Stimulated activated CD8-positive, alpha-beta memory T cell treated with anti-CD3 and anti-CD28 coated beads, Interleukin-7, amount 100 ng/mL, for 1 hour (primary cell): ENCODE measurements at places on chromosomes 7 and 10.

GRCh38 chr7:123747620-123748141, 1.1 kb downstream of the WASL start:
- no peak for DNase-seq

- DNase-seq: no peak
These were observed 103.1 kb downstream of the SLC25A13 start for GRCh38 chr7:96218664-96219243.

GRCh38 chr10:133467286-133467911, 13.7 kb downstream of the SCART1 start:
- DNase-seq: no peak

DNA sequence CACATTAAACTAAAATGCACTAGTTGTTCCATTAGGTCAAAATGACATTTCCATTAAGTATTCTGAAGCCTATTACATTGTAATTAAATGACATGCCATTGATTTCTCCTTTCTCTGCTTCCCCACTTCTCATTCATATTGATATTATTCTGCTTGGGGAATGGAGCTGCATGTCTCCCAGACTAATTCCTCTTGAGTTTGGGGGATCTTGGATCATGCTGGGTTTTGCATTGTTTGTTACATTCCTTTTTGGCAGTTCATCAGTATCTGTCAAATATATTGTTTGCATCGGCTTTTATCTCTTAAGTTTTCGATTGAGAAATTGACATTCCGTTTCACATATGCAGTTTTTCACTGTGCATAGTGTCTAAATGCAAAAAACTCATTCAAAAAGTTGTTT, 65.1 kb upstream of the CYP26C1 start:
- no peak for DNase-seq

DNA sequence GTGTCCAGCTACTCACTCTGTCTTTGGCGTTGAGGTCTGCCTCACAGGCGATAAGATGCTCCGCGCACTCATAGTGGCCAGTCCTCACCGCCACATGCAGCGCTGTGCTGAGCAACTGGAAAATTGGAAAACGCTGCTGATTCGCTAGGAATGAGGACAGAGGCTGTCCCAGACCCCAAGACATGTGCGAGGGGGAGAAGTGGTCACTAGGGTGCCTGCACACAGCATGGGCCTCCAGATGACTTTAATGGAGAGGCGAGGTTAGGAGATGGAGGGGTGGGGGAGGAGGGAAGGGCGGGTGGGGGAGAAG, 5.2 kb downstream of the ANKRD1 start:
- DNase-seq: no peak

DNA sequence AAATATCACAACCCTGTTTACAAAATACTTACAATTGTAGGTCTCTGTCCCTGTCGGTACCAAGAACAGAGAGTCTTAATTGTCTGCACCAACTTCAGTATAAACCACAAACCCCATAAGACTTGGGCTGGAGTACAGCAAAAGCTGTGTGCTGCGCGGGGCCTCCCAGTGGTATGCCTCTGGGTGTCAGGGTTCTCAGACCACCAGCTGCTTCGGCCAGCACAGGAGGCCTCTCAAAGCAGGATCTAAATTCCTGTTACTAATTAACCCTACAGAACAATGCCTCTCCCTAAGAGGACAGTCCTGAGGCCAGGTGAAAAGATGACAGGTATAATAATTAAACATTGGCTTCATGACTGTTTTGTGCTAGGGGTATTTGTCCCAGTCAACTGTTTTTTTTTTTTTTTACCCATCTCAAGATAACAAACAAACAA, 957 bp upstream of the SVIL start:
- no peak for DNase-seq

DNA sequence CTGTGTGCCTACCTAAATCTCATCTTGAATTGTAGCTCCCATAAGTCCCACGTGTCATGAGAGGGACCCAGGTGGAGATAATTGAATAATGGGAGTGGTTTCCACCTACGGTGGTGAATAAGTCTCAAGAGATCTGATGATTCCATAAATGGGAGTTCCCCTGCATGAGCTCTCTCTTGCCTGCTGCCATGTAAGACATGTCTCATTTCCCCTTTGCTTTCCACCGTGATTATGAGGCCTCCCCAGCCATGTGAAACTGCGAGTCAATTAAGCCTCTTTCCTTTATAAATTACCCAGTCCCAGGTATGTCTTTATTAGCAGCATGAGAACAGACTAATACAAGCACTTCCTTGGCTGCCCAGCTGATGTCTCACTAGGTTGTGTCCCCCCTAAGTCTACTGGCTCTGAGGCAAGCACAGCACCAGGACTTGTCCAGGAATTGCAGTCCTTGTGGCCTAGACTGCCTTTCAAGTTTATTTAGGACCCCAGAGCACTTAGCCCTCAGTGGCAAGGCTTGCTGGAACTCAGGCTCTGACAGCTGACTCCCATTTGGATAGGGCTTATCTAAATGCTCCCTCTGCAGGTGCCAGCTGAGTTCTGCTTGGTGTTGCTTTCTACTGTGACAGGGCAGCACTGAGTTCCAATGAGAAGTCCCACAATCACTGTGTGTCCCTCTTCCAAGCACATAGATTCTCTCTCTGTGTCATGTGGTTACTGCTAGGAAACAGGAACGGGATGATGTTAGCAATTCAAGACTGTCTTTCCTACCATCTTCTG, 59.0 kb upstream of the TAS2R16 start:
- no peak for DNase-seq

DNA sequence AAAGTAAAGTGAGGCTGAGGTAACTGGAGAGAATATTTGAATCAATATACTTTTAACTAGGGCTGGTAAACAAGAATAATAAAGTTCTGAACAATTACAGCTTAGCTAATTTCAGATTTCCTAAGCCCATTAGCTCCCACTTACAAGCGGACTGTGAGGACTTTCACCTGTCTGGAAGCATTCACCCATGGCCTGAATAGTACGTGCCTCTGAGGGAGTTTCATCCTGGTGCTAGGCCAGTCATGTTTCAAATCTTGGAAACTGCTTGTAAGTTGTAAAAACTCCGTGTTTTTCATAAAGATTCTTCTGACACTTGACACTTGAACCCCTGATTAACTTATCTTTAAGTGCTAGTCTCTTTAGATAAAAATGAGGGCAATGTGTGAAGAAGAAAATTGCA, 975.2 kb upstream of the GHITM start:
- no peak for DNase-seq

GRCh38 chr10:44752451-44753441, 158.4 kb upstream of the TMEM72 start:
- no peak for DNase-seq

DNA sequence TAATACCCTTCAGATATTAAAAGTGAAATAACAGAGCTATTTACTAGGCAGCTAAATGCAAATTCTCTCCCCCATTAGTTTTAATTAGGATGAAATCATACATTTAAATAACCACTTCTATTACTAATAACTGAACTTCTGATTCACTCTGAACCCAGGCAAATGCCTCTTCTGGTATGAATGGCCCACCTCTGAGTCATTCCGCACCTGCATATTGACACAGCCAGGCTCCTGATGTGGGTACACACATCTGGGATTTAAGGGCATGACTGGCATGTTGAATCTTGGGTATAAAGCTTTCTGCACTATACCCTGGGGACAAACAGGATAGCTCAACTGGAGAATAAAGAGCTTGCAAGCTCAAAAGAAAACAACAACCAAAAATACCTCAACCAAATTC, 140.9 kb downstream of the AUTS2 start:
- DNase-seq: no peak

DNA sequence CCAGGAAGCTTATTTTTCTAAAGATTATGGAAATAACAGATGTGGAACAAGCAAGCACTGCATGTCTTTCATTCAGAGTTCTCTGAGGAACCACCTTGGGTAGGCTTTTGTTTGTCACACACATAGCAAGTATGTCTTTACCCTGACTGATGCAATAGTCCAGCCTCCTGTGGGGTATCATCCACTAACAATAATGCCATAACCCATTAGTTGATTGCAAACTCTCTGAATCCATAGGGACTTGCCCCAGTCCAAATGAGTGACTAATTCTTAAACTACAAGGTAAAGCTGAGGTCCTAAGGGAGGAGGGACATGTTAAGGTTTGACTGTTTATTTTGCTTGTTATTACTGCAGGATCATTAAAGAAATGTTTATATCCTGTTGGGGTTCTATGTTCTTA, 151.4 kb upstream of the PRPS1L1 start:
- no peak for DNase-seq

DNA sequence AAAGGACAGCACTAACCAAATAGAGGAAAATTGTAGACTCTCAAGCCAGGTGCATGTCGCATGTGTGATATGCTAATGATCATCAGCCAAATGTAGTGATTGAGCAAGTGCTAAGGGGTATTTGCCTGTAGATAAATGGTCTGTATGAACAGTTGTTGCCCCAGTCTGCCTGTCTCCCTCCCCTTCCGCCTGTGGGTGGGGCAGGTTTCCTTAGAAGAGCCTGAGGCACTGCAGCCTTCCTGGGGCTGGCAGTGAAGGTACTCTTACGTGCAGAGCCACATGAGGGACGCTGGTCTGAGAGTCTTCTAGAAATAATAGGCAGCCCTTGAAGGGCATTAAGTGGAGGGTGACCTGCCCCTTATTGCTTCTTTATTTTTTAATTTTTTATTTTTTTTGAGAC, 152.1 kb downstream of the SNX10 start:
- DNase-seq: no peak

GRCh38 chr7:39811161-39811614, 138.9 kb upstream of the CDK13 start:
- no peak for DNase-seq

GRCh38 chr7:92557808-92558362, 29.3 kb downstream of the RBM48 start:
- no peak for DNase-seq

DNA sequence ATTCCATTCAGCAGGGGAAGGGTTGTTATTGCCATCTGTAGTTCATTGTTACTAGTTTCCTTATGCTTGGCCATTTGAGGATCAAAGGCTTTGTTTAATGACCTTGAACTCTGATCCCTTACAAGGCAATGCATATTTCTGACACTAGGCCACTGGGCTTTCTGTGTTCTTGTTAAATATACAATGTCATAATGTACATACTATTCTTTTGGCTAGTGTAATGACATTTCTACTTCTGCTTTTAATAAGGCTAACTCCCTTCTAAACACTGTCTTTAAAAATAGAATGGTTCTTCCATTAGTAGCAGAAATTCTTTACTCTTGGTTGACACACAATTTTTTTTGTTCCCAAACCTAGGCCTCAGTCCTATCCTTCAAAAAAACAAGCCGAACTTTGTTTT, 86.6 kb downstream of the BBS9 start:
- no peak for DNase-seq

GRCh38 chr10:128001849-128002248, 94.9 kb downstream of the PTPRE start:
- DNase-seq: no peak

- no peak for DNase-seq
These were observed at the start of gene CDK5 for GRCh38 chr7:151057506-151057988. Gene CDK5, minus strand, starts transcription at chr7:151057897. Its CDS starts 49 bp downstream, at chr7:151057848.

- no peak for DNase-seq
These were observed 32.7 kb upstream of the STEAP4 start for GRCh38 chr7:88339195-88339922.

GRCh38 chr7:128260069-128260795, 19.2 kb downstream of the LEP start:
- no peak for DNase-seq
